Hematopoietic multipotent progenitor cell treated with erythropoietin and hydrocortisone succinate and interleukin-3 and kit ligand, for 6 days (in vitro differentiated cells): ENCODE measurements at places on chromosomes 13 and 19.

DNA sequence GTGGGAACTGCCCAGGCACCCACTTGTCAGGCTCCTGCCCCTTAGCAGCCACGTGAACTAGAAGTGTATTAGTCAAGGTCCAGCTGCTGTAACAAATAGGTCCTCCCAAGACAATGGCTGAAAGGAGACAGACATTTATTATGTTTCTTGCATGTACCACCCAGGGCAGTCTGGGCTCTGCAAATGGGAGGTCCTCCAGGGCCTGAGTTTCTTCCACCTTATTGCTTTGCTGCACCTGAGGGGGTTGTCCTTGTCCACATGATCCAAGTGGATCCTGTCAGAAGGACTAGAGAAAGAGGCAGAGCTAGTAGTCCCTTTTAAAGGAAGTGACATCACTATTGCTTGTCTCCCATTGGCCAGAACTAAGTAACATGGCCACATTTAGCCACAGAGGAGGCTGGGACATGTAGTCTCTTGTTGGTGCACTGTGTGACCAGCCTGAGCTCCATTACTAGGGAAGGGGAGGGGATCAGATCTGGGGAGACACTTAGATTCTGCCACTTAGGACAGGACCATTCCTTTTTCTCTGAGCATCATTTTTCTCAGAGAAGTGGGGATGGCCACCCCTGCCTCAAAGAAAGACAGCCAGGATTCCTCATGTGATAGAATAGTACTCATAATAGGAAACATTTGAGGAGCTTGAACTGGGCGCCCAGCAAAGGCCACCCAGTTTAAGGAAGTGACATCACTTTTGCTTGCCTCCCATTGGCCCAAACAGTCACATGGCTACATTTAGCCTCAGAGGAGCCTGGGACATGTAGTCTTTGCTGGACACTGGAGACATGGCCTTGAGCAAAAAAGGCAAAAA lies 15.1 kb downstream of the CC2D1A start:
- peak; percentile 88 for DNase-seq

DNA sequence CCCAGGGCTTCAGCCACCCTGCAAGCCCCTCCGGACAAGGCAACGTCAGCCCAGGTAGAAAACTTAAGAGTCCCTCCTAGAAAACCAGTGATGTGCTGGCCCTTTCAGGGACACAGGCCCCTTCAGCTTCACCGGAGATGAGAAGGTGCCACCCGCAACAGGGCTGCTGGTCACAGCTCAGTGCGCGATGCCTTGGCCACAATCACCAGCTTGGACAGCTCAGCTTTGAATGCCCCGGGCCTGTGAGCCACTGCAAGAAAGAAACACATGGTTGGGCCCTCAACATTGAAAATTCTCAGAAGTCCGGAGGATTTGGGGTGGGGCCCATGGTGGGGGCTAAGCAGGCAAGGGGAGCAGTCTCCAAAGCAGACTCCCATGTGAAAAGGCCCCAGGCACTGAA lies 12.3 kb downstream of the MYDGF start:
- DNase-seq: no peak

- DNase-seq: peak; percentile 92
Measured at GRCh38 chr19:51552996-51553725, 17.9 kb upstream of the ZNF175 start.

GRCh38 chr19:16394681-16395375 lies 70.2 kb downstream of the KLF2 start:
- no peak for DNase-seq

- DNase-seq: peak; percentile 60
Measured at GRCh38 chr13:103140001-103140671, 73.9 kb upstream of the SLC10A2 start.

DNA sequence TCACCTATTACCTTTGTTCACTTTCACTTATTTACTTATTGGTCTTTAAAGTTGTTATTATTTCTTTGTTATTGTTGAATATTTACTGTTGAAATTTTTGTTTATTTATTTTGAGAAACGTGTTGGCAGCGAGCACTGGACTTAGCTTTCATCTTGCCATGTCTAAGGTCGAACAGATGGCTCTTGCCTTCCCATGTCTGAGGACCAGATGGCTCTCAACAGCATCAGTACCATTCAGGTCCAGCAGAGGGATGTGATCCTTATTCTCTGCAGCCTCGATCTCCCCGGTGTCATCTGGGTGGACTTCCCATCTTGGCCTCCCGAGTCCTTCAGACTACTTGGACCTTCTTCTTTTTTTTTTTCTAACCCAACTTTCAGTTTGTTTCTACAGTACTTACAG lies 1437.6 kb downstream of the UQCRFS1 start:
- DNase-seq: peak; percentile 25

DNA sequence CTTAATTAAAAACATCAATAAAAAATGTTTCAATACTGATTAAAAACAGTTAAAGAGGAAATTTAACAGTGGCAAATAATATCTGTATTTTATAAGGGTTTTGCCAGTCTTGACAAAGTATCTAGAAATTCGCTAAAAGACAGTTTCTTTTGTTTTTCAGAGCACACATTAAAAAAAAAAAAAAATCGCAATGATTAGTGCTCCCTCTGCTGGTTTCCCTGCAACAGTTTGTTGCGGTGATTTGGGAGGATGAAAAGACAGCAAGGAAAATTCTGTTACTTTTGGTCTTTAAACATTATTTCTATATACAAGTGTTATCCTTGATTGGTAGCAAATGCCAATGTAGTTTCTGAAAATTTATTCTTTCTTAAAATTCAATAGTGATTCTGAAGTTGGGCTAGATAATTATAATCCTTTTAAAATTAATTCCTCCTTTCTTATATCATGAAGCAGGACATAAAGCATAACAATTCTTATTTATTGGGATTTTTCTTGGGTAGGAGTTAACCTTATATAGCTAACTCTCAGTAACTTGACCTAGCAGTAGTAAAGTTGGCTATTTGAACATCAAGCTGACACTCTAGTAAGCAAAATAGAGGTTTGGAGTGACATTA lies 23.1 kb upstream of the SPRY2 start:
- peak; percentile 64 for DNase-seq

GRCh38 chr19:55463583-55464031 lies 944 bp downstream of the C19orf85 start:
- no peak for DNase-seq

DNA sequence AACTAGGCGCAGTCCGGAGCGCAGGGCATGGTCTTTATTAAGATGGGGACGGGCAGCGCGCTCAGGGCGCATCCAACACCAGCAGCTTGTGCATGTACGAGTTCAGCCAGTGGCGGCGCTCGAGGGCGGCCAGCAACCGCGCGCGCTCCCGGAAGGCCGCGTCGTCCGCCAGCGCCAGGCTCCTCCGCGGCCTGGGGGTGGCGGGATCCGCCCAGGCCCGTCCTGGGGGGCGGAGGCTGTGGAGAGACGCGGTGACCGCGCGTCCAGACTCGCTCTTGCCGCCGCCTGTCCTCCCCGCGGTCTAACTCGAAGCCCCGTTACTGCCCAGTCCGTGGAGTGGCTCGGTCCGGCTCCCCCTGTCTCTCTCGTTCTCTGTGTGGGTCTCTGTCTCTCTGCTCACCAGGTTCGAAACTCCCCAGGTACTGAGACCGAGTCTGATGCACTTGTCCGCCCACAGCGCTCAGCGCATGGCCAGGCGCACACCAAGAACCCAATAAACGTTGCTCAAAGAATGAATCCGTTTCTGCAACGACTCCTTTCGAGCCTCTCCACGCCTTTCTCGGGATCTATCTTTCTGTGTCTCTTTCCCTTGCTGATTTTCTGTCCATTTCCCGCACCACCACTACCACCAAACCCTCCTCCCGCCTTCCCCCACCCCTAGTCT lies 702 bp downstream of the PTH2 start:
- peak; percentile 60 for DNase-seq
